ENCODE measurements at places on chromosomes 12 and 14.

GRCh38 chr12:129075460-129076208 is 222.4 kb downstream of the GLT1D1 start:
- peak; percentile 19 for DNase-seq

DNA sequence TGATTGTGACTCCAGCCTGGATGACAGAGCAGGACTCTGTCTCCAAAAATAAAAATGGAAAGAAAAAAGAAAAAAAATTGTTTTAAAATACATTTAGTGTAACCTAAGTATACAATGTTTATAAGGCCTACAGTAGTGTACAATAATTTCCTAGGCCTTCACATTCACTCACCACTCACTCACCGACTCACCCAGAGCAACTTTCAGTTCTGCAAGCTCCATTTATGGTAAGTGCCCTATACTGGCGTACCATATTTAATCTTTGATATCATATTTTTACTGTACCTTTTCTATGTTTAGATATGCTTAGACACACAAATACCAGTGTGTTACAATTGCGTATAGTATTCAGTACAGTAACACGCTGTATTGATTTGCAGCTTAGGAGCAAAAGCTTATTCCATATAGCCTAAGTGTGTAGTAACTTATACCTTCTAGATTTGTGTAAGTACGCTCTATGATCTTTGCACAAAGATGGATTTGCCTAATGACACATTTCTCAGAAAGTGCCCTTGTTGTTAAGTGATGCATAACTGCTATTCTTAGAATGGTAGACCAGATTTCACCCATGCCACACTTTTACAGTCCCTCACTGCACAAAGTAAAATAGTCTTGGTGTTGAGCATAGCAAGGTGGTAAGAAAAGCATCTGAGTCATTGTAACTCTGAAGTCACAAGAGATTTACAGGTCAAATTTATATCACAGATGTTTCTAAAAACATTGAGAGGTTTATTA is 151.9 kb downstream of the LRRK2 start:
- DNase-seq, result no peak

GRCh38 chr14:30251557-30252100 is 307.3 kb upstream of the G2E3 start:
- DNase-seq, result no peak

- peak; percentile 27 for DNase-seq
Observed at GRCh38 chr12:2198005-2198501, 145.3 kb downstream of the CACNA1C start.

GRCh38 chr12:67991158-67991557 is 1.9 kb downstream of the IFNG-AS1 start:
- peak; percentile 1 for DNase-seq

DNA sequence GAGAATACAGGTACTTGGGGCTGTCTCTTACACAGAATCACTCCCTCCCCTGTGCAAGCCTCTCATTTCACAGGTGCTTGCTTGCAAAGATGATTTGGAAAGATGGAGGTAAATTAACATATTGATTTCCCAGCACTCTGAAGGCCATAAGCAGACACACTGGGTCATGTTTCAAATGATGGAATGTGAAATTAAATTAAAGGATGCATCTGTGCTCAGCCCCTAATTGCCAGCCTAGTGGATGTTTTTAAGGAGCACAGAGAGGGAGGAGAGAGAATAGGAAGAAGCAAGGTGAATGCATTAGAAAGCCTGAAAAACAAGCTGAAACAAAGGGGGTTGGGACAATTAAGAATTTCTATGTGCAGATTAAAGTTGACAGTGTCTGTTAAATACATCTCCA is 96.1 kb upstream of the GRIP1 start:
- DNase-seq, result no peak

- no peak for DNase-seq
Observed at GRCh38 chr12:26845984-26846383, 13.0 kb upstream of the ITPR2 start.

DNA sequence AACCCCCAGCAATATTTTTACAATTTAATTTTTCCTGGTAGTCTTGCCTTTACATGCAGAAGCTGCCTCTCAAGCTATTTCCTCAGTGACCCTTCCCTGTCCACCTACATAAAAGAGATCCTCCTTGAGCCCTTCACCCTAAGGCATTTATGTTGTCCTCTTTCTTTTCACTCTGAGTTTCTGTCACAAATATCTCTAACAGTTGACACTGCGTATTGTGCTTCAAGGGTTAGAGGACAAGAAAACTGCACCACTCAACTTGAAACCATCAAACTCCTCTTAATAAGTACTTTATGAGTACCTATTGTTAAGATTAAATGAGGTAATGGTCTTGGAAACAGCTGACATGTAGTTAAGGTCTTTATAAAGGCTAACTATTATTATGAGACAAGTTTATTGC is 557.7 kb downstream of the TRHDE start:
- DNase-seq, result no peak

- no peak for DNase-seq
Observed at GRCh38 chr14:68081489-68081888, 261.9 kb downstream of the RAD51B start.

DNA sequence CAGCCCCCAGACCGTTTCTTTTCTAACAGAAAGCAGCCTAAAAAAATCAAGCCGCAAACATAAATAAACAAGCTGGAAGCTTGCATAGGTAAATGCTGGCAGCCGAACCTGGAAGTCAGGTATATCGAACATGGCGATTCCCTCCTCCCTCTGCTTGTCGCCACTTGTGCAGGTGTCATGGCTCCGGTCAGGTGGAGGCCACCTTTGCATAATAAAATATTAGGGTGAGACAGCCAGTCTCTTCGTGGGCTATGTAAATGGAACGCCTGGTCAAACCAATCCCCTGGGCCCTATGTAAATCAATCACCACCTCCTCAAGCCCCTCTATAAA is 223.9 kb upstream of the DAAM1 start:
- no peak for DNase-seq

DNA sequence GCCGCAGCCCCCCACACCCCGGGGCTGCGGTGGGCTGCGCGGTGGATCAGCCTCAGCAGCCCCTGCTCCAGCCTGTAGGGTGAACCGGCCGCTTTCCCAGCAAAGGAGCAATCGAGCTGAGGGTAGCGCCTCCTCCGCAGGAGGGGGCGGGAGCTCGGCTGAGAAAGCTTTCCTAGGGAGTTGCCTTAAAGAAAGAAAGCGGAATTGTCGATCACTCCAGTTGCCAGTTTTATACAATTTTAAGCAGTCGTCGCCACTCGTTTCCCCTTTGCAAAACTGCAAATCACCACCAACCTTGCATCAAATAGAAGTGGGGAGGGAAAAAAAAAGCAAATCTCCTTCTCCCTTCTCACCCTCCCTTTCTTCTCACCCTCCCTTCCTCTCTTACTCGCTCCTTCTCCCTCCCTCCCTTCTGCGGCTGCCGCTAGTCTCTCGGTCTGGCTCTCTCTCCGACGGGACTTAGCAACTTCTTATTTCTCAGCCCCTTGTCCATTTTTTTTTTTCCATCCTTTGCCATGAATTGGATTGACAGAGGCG is at the start of gene PDE3A:
PDE3A (plus strand) TSS at position 424 of the 537 bp plus-strand sequence. CDS start 748 bp downstream, outside the sequence.
- DNase-seq, result peak; percentile 80

- DNase-seq, result no peak
Observed at GRCh38 chr12:89736995-89737394, 28.4 kb upstream of the ATP2B1 start.

DNA sequence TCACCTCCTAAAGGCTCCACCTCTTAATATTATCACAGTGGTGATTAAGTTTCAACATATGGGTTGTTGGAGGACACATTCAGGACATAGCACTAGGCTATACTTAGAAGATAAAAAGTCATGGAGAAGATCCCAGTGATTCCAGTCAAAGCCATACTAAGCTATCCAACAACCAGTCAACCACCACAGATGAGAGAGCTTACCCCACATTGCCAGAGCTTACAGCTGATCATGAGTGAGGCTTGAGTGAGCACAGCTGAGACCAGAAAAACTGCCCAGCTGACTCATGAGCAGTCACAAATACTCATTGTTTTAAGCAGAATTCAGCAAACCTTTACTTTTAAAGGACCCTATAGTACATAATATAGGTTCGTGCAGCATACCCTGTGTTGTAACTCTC is 85.1 kb downstream of the DRAM1 start:
- peak; percentile 28 for DNase-seq

- no peak for DNase-seq
Observed at GRCh38 chr14:31388687-31389413, 31.5 kb downstream of the HEATR5A start.

GRCh38 chr14:51439896-51440295 is 199.8 kb downstream of the TMX1 start:
- DNase-seq, result no peak

DNA sequence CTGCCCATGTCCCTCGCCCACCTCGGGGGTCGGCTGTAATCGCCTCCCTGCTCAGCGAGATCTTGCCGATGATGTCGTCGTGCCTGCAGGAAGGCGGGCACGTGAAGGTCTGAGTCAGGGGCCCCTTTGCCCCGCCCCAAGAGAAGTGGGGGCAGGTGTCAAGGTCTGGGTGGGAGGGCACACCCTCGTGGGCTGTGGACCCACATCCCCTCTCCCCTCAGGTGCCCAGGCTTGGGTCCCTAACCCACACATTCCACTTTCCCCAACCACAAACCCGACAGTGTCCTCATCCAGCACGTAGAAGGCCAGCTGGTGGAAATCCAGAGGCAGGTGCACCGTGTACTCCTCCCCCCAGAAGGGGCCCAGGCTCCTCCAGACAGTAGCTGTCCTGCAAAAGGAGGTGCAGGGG is 7.8 kb downstream of the RASAL1 start:
- no peak for DNase-seq

DNA sequence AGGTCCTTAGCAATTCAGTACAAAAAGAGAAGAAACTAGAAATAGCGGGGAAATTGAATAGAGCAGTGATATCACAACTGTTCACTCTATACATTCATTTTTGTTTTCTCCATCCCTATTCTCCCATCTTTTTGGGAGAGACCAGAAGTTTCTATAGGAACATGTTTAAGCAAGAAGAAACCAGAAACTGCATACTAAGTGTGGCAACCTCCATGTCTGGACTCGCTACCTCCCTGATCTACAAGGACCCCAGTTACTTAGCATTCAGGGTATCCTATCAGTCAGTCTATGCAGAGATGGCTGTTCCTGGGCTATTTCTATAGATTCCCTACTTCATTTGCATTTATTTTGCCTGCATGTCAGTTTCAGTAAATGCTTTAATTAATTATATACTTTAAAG is 178.6 kb downstream of the PHLDA1 start:
- DNase-seq, result no peak

DNA sequence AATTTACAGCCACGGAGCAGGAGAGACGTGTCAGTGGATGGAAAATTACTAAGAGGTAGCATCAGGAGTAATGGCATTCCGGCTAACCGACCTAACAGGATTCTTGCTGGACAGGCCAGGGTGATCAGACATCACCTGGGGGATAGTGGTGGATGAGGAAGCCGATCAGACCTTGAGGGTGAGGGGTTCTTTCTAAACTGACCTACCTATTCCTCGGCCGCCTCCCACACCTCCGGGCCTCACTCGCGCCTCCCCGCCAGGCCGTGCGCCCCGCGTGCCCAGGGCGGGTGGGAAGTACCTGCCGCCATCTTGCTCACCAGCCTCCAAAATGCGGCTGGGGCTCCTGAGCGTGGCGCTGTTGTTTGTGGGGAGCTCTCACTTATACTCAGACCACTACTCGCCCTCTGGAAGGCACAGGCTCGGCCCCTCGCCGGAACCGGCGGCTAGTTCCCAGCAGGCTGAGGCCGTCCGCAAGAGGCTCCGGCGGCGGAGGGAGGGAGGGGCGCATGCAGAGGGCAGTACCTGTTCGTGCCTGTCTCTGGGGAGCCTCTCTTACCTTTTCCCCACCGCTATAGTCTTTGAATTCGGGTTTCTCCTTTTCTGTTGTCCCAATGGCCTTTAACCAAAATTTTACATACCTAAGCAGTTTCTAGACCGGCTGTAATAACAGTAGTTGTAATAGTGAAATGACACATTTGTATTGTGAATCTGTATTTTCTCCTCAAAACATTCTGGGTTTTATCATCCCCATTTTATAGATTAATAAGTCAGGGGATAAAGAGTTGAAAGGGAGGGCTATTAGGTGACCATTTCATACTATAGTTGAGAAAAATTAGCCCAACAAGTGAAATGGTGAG is at the start of gene TMPRSS12:
TMPRSS12 (plus strand) TSS at position 290 of the 857 bp plus-strand sequence; CDS start at position 329, 39 bp downstream.
- DNase-seq, result no peak

DNA sequence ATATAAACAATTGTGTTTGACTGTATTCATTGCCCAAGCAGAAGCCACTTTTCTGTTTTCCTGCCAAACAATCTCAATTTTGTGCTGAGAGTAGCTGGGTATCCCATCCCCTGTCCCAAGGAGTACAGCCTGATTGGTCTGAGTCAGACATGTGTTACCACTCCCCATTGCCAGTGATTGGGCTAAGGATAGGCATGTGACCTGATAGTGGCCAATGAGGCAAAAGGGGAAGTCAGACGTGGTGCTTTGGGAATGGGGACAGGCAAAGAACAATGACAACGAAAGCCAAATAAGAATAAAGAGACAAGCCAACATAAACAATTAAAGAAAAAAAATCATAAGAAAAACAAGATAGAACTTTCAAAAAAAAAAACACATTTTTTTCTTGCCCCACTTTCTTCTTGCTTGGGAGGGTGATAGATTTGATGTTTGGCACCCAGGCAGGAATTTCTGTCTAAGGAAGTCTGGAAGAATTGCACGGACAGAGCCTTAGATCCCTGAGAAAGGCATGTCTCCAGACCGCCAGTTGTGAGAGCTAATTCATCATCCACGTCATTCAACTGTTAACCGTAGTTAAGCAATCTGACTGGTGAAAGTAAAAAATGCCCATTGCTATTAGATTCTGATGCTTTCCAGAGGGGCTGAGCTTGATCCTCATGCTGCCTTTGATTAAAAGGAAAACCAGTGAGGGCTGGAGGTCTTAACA is 626.6 kb upstream of the TMEM132C start:
- no peak for DNase-seq

GRCh38 chr14:69481815-69482568 is 2.5 kb upstream of the PLEKHD1 start:
- DNase-seq, result no peak

Data from NCI-H82 (cell line).